D721Med (cell line): ENCODE measurements at places on chromosomes 3 and 15.

- no peak for DNase-seq
These were observed 286.7 kb upstream of the TGFBR2 start for GRCh38 chr3:30319713-30320112.

GRCh38 chr15:101232677-101233076 lies 19.2 kb downstream of the CHSY1 start:
- DNase-seq = no peak

GRCh38 chr3:174342941-174343501 lies 516.1 kb upstream of the NAALADL2 start:
- no peak for DNase-seq

DNA sequence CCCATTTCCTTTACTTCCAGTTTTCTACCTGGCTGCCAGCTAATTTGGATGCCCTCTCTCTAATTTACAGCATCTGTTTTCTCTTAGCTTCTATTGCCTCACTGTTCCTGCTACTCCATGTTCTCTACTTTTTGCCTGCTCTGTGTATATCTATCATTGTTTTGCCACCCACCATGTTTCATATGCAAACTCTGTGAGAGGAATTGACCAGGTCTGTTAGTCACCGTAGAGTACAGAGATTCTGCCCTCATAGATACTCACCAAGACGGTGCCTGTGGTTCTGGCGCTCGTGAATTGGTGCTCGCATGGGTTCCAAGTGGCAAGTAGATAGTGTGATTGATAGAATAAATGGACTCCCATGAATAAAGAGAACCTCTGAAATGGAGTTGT lies 288.8 kb downstream of the CNTN6 start:
- no peak for DNase-seq

- no peak for DNase-seq
These were observed 80.6 kb upstream of the PRR20G start for GRCh38 chr3:127368186-127369032.

DNA sequence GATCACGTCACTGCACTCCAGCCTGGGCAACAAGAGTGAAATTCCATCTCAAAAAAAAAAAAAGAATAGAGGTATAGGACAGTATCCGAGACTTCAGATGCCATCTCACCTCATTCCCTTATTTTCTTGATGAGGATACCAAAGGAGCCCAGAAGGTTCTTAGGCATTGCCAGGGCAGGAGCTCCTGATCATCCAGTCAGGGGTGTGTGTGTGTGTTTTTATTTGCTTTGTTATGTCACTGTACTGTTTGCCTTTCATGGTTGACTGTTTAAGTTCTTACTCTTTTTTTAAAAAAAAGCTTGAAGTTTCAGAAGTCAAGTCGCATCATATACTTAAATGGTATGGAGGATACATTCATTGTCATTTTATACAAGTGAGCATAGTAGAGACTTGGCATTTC lies 140.0 kb upstream of the BHLHE40 start:
- DNase-seq = no peak

DNA sequence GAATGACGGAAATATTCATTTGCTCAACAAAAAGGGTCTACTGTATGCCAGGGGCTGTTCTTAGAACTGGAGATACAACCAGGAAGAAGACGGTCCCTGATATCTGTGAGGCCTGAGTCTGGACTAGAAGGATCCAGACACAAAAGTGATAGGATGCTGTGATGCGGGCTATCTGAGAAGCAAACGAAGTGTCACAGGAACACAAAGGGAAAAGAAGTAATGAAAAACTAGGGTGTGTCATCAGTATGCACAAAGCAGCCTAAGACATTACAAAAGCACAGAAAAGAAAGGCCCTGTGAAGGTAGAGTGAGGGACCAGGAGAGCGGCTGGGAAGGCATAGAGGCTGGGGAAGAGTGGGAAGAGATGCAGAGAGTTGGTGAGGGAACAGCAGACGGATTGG lies 63.3 kb upstream of the C3orf80 start:
- DNase-seq = no peak
